CD4-positive, alpha-beta T cell treated with Interleukin-1 beta for 1 hour (primary cell): ENCODE measurements at places on chromosomes 2 and 18.

- DNase-seq: no peak
Observed at GRCh38 chr2:110638004-110638403, 39.9 kb downstream of the BUB1 start.

GRCh38 chr2:160493227-160494028, at the start of gene RBMS1:
Gene RBMS1 (minus strand): TSS chr2:160493807. CDS start chr2:160493363, 444 bp downstream.
- peak; percentile 46 for DNase-seq

DNA sequence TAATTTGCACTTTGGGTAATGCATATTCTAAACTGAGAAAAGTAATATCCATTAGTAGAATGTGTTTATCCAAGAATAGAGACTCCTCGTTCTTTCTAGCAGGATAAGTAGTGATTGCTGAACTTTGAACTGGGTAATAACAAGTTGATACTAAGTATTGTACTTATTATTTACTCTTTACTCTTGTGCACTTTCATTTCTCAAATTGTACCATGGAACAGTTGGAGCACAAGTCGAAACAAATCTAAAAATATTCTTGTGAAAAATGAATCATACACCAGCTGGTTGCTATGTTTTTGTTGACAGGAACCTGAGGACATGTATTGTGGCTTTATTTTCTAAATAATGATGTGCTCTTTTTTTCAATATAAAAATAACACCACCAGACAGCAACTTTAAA, 111.9 kb downstream of the RGPD3 start:
- DNase-seq: no peak

DNA sequence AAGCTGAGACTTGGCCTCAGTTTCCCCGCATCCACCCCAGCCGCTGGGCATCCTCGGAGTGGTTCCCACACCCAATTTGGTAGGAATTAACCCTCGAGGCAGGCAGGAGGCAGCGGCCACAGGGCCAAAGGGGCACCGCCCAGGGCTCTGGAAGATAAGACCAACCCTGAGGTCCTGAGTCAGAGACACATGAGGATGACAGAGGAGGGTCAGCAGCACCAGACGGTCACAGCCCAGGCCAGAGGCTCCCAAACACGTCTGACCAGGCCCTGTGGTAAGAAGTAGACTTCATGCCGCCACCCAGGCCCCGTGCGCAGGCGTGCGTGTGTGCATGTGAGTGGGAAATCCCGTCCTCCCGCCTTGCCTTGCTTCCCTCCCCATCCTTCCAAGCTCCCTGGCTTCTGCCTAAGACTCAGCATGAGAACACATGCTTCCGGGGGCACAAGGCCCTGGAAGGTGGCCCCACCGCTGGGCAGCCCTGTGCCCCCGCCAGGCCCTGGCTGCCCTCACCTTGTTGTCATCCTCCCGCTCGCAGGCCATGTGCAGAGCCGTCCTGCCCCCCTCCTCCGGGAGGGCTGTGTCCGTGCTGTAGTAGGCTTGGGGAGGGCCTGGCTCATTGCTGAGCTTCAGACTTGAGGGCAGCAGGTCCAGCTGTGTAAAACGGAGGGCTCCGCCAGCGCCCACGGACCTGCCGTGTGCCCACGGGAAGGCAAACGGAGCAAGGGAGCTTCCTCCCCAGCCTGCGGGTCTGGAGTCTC, 46.3 kb downstream of the ANKMY1 start:
- no peak for DNase-seq

DNA sequence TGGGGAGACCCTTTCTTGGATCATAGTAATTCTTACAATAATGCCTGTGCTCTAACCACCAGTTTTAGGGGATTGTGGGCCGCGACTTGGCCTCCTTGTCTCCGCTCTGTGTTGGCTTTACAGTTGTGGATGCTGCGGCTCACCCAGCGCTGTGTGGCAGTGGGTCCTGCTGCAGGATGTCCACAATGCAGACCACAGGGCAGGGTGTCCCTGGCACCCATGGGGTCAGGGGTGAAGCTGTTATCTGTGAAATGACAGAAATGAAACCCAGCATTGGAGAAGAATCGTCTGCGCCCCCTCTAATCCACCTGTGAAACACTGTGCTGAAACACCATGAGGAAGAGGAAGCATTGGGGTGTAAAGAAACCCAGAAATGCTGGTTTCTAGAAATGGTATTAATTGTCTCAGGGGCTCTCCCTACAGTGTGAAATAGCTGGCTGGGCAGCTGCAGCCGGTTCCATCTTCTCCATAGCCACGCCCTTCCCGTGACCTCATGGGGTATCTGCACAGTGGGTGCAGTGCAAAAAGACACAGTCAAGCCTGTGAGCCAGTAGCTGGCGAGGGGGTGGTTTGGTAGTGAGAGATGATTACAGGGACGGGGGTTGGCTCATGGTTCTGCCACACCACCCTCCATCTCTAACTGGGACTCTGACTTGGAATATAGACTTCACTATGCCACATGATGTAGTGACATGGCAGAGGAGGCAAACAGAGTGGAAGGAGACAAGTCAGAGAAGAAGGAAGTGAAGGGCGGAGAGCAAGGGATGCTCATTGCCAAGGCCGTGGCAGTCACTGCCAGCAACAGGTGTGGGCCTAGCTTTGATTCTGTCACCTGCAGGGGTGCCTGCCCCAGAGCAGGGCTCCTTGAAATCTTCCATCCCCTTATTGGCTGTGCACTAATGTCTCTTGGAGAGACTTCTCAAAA, 16.2 kb downstream of the INPP4A start:
- DNase-seq: peak; percentile 74

DNA sequence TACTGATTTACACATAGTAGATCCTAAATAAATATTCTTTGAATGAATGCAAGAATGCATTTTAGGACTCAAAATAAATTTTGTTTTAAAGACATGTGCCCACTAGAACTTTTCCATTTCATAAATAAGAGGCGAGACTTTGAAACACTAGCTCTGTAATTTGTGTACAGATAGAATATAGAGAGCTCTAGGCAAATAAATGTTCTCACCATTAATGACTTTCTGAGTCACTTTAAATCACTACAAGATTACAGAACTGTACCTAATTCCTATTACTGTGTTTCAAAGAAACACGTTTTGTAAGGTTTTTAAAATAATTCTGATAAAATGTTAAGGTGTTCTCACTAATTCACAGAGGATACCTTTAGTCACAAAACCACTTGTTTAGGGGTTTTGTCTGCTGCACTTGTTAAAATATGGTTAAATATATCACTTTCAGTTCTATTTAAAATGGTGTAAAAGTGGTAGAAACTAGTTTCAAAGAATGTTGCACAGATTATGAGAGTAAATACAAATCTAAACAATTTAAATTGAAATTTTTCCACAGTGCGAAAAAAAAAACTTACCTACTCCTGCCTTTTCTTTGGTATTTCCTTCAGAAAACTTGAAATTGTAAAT, 158.7 kb upstream of the ZC3H15 start:
- DNase-seq: no peak

GRCh38 chr18:41870191-41870590, 84.8 kb upstream of the PIK3C3 start:
- no peak for DNase-seq

DNA sequence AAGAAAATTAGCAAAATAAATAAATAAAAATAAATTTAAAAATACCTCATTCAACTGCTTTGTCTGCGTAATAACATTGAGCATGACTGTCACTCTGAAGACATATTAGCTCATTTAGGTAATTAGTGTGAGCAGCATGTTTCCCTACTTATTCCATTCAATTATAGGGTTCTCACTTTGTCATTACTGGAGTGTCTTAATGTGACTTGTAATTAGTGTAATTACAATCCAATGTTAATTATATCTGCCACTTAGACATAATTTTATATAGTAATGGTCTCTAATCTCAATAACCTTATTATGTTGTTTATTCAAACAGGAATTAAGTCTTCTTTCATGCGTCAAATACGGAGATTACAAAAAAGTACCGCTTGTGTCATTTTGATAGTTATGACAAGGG, 893.9 kb upstream of the ACVR2A start:
- DNase-seq: no peak

DNA sequence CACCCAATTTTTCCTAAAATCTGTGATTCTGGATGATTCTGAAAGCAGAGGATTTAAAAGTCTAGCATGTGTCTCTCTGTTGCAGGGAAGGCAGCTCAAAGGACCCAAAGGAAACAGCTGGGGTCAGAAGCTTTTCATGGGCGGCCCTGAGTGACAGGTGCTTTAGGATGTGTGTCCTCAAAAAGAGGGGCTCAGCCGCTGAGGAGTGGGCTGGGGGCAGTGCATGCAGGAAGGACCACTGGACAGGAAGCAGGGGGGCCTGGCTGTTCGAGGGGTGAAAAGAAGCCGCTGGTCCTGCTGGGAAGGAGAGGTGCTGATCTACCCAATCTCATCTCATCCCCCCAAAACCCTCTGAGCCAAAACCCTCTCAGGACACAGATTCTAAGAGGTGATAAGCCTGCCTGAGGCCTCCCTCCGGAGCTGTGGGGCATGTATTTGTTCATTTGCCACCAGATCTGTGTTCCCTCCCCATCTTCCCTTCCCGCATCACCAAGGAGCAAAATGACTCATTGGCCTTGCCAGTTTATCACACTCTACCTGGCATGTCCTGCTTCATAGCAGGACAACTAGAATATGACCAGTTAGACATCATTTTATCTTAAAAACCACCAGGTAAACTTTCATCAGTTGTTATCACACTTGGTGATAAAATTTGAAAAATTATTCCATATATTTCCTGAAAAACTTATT, 98.8 kb upstream of the MGAT4A start:
- DNase-seq: no peak
